ENCODE measurements at places on chromosomes 2 and 18.

GRCh38 chr2:68185541-68186164 lies 28.0 kb downstream of the PNO1 start:
- peak; percentile 78 for DNase-seq

GRCh38 chr2:105935063-105935462 lies 190.4 kb downstream of the NCK2 start:
- DNase-seq, result no peak

DNA sequence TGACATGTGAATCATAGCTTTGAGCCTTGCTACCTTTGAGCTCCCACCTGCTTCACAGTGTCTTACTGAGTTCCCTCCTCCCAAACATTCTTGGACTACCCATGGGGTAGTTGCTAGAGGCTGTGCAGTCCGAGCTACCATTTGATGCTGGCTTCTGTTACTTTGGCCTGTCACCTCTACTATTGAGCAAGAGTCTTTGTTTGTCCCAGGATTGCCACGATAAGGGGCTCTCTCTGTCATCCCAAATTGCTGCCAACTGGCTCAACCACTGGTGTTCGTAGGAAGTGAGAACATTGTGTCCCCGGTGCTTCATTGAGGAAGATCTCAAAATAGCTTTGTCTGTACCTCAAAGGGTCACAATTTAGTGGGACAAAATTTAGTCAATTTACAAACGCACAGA lies 59.1 kb upstream of the PAX8 start:
- DNase-seq, result no peak

DNA sequence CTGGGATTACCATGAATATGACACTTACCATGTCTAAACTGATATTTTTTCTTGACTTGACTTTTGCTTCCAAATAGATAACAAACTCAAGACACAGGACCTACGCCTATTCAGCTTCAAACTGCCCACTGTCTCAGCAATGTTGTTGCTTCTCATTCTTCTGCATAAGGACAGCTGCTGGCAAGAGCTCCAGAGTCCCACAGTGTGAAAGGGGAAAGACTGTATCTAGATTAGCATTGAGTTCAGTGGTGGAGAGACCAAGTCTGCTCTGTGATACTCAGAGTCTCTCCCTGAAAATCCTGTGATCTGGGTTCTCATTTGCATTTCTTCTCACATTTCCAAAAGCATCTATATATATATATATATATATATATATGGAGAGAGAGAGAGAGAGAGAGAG lies 247.9 kb upstream of the NT5C1B start:
- DNase-seq, result no peak

- no peak for DNase-seq
Measured at GRCh38 chr2:7027956-7028655, 110.9 kb downstream of the RNF144A start.

GRCh38 chr18:30712383-30712782 lies 330.2 kb downstream of the DSC3 start:
- peak; percentile 47 for DNase-seq

- no peak for DNase-seq
Measured at GRCh38 chr2:126643972-126644371, 12.0 kb upstream of the GYPC start.

- DNase-seq, result no peak
Measured at GRCh38 chr2:205091411-205091810, 546.1 kb downstream of the PARD3B start.

- no peak for DNase-seq
Measured at GRCh38 chr18:55466789-55467188, 121.2 kb downstream of the TCF4 start.

All from OCI-LY7 (cell line).